Mesenteric fat pad (tissue), 1 donor: ENCODE measurements at places on chromosomes 3 and 15. TPM values are rescaled to one million over a fixed set of nuclear protein-coding genes. Genes with fewer than 3 reads are reported as not detected.

DNA sequence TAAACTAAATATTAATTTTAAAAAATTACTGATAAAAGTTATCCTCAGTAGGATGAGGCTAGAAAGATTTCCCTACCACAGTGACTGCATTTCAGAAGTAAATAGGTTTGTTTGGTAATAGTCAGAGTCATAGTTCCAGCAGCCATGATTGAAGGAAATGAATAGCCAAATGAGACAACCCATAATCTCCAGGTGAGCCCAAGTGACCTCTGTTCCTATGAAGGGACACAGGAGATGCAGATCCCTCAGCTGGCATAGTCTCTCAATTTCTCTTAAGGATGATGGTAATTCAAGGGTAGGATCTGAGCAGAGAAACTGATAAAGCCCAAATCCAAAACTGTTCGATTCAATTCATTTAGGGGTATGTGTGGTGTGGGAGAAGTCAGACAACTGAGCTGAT is 461.8 kb downstream of the RAP2B start:
- DNase-seq = no peak

- DNase-seq = no peak
Measured at GRCh38 chr15:40273428-40273827, 9.4 kb downstream of the ANKRD63 start.

- DNase-seq = no peak
Measured at GRCh38 chr15:98904544-98904943, 103.0 kb downstream of the PGPEP1L start.

DNA sequence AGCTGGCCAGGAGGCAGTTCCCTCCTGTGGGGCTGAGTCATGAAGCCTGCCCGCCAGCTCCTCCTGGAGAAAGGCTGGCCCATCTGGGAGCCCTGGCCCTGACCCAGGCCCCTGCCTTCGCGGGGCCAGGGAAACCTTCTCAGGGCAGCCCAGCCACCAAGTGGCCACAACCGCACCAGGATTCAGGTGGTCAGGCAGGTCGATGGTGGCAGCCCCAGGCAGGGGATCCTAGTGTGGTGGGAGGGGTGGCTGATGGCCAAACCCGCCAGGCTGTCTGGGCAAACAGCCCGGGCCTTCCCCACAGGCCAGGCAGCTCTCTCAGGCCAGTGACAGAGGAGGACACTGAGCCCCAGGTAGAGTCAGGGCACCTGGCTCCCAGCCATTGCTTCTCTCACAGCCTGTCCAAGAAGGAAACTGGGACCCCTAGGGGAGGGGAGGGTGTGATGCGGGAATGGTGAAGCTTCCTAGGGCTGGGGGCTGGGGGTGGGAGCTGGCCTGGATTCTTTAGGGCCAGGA is 1.2 kb downstream of the TWF2 start:
- no peak for DNase-seq

Gene SERINC4
- 0.22 TPM for total RNA-seq

Gene ZNF660
- 4.8 TPM for total RNA-seq

Gene SENP5
- 38.2 TPM for total RNA-seq
